ENCODE measurements at places on chromosomes 5 and 9.

DNA sequence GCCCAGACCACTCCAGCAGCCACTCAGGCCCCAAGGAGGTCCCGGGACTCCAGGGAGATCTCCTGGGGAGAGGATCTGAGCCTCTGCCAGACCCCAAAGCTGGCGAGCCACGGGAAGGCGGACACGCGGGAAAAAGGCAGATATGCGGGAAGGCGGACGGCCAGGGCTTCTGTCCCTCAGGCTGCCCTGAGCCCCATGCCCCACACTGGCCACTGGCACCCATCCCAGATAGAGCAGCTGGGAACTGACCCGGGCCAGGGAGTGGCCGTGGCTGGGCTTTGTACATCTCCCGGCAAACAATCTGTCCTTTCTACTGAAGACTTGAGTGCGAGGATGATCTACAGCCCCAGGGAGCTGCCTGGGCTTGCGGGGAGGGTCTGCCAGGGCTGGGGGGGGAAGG lies 21.1 kb upstream of the NOTCH1 start:
- DNase-seq, result no peak

- no peak for DNase-seq
Measured at GRCh38 chr9:105883847-105884246, 189.5 kb downstream of the TMEM38B start.

GRCh38 chr9:13141629-13142028 lies 137.9 kb downstream of the MPDZ start:
- no peak for DNase-seq

DNA sequence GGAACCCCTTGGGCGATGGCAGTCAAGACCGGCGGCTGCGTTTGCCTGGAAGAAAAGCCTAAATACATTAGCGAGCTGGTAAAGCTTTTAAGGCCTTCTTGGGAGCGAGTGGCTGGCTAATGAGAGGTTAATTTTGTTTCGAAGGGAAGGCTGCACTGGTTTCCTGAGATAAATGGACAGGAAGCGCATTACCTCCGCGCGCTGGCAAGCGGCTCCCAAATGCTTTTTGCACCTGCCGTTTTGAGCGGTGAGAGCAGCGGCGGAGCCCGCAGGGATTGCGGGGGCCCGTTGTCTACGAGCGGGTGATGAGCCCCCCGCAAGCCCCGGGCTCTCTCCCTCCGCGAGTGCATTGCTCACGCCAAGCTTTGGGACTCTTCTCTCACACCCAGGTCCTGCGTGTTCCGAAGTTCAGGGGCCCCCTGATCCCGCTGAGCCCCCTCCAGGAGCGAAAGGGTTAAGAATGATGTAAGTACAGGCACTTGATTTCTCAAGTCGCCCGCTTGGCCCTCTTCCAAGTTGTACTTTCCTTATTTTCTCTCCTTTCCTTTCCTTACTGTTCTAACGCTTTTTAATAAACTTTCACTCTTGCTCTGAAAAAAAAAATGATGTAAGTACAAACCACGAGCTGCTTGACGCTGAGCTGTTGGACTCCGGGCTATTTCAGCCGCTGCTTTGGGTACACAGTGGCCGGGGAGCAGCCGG lies 3.1 kb upstream of the RGMB start:
- peak; percentile 67 for DNase-seq

DNA sequence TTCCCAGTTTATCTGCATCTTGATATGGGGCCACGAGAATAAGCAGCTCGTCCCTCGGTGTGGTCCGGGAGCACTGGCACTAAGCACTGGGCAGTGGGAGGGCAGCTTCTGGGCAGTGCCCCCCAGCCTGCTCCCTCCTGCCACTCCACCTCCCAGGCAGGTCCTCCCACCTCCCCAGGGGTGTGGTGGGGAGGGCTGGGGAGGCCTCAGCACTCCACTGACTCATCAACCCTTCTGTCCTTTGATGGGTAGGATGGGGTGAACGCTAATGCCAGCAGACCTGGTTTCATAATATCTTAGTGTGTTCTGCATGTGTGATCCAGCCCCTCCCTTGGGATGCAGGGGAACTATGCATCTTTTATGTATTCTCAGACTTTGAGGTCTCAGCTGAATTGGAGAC lies 62.2 kb upstream of the GNE start:
- DNase-seq, result no peak

DNA sequence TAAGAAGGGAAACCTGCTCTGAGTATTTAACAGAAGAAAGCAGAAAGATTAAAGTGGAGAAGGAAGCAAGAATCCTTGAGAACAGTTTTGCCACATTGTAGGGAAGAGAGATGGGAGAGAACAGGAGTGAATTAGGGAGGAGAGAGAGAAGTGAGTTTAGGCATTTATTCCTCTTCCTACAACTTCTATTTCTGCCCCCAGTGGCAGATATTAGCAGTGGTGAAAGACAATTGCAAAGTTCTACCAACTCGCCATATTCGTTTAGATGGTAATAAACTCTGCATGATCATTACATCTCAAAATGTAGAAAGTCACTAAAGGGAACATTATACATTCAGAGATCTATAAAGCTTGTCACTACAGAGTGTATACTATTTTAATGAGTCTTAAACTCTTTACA lies 440.1 kb upstream of the TRPC7 start:
- DNase-seq, result no peak

GRCh38 chr5:79120221-79120620 lies 8.6 kb downstream of the BHMT start:
- DNase-seq, result no peak

GRCh38 chr5:74490814-74491213 lies 149.7 kb downstream of the ENC1 start:
- DNase-seq, result no peak

DNA sequence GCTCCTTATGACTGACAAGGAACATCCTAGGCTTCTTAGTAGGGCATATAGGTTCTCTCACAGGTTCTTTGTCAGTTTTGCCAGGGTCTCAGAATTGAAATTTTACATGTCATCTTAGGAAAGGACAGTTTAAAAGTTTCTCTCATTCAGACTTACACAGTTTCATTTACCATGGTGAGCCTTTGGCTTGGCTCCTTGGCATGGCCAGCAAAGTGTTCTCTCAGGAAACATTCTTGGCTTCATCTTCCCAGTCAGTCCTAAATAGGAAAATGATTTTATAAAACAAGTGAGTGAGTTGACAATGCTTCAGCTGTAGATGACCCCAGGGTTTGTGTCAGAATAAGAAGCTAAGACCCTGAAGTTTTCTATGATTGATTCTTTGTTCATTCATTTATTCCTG lies 191.6 kb downstream of the PCSK5 start:
- no peak for DNase-seq

DNA sequence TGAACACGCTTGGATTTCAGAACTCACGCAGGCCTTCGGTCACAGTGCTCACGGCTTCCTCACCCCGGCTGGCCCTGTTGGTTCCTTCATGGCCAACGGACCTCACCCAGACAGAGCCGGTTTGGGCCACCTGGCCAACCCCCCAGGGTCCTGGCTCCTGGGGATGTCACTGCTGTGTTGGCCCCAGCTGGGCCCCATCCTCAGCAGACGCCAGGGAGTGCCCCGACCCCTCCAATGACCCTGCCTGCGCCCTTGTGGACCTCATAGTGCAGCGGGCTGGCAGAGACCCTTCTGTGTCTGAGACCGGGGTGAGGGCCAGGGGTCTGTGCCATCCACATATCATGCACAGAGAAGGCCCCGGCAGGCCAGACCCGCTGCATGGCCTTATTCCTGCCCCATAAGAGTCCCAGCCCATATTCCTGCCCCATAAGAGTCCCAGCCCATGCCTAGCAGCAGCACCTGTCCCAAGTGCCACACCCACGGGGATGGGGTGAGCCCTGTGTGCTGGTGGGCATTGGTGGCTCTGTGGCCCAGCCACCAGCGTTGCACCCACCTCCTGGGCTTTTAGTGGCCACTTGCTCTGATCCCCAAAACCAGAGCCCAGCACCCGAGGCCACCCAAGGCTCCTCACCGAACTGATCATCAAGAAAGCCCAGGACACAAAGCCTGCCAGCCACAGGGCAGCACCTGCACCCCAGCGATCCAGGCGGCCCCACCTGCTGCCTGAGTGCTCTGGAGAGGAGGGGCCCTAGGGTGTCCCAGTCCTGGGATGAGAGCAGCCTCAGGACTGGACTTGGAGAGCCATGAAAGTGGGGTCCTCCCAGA lies 1.3 kb upstream of the LPCAT1 start:
- peak; percentile 62 for DNase-seq

DNA sequence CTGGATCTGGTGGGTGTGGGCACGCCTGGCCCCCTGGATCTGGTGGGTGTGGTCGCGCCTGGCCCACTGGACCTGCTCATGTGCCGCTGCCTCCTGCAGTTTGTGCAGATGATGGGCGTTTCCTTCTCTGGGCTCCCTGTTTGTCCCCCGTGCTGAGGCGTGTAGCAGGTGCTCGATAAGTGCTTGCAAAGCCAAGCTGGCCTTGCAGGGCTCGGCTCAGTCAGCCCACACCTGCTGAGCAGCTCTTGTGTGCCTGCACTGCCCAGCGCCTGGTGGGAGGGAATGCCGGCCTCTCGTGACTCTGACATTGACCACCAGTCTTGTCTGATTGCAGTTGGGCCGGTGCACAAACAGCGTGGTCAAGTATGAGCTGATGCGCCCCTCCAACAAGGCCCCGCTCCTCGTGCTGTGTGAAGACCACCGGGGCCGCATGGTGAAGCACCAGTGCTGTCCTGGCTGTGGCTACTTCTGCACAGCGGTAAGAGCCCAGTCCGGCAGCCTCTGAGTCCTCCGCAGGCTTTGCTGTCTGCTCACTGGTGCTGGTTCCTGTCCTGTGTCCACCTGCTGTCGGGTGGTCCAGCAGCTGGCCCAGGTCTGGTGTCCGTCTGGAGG lies 102.7 kb upstream of the CACNA1B start:
- peak; percentile 50 for DNase-seq

- DNase-seq, result no peak
Measured at GRCh38 chr5:167861928-167862426, 429.5 kb upstream of the WWC1 start.

DNA sequence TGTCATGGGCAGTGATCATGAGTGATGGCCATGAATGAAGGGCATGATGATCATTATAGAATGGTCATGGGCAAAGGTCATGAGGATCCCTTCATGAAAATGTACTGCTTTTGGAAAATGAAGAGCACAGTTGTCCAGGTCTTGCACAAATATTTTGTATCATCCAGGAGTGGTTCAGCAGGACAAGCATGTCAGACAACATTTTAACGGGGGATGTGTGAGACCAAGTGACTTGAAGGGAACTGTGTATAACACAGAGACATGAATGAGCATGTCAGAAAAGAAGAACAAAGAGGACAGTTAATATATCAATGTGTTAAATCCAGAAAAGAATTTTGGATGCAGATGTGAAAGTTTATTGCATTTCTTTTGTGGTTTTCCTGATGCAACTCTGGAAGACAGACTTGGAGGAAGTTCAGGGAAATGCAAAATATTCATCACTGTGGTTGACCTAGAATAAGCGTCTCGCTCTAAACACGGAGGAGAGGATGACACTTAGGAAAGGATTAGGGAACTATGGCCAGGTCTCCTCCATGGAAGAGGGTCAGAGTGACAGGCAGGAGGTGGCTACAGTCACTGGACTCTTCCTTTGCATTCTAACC lies 116.1 kb upstream of the IRX4 start:
- DNase-seq, result no peak

DNA sequence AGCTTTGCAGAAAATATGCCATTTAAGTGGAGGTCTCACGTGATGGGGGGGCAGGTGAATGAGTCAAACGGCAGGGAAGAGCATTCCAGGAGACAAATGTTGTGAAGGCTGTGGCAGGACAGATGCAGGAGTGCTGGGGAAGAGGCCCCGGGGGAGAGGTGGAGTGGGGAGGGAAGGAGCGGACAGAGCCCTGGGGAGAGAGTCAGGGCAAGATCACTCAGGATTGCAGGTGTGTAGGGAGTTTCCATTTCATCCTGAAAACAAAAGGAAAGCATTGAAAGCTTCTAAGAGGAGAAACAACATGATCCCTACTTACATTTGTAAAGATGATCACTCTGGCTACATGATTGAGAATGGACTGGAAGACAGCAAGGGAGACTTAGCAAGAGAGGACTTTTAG lies 323.3 kb downstream of the ASTN2 start:
- DNase-seq, result no peak

DNA sequence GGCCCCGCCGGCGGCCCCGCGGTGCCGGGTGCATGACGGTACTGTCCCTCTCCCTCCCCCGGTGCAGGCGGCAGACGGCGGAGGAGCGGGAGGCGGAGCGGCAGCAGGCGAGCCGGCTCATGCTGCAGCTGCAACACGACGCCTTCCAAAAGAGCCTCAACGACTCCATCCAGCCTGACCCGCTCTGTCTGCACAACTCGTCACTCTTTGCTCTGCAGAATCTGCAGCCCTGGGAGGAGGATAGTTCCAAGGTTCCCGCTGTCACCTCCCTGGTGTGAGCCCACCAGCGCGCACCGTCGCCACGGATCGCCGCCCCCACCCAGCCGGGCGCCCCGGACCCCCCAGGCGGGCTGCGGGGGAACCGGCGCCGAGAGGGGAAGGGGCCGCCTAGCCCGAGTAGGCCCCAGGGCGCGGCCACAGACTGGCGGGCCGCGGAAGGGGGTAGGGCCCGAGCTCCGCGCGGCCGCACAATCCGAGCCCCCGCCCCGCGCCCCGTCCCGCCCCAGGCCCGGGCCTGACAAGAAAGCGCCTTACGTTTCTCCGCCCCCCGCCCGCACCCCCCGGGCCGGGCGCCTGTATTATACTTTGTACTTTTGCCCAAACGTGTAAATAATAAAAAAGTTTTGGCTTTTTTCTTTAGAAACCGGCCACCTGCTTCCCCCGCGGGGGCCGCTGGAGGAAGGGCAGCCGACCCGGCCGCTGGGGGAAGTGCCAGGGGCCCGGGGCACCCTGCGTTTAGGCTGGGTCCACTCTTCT lies 2.5 kb downstream of the TLX3 start:
- DNase-seq, result peak; percentile 61

Measured in activated effector memory CD4-positive, alpha-beta T cell treated with anti-CD3 and anti-CD28 coated beads, Interleukin-2, amount 50 U/mL, for 16 hours (primary cell).